Suprapubic skin (tissue), 4 donors: ENCODE measurements at places on chromosomes 3 and 15.

DNA sequence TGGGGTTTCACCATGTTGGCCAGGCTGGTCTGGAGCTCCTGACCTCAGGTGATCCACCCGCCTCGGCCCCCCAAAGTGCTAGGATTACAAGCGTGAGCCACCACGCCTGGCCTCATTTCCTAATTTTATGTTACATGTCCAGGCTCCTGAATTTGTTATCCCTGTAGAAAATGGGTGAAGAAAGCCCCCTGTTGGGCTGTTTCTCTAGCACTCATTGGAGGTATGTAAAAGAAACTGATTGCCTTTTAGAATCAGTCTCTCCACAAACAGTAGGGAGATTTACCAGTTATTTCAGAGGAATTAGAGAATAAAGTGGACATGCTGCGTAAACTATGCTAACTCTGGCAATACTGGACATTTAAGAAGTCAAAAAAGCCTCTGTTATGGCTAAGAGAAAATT lies 364.1 kb upstream of the TBL1XR1 start:
- no peak for DNase-seq

DNA sequence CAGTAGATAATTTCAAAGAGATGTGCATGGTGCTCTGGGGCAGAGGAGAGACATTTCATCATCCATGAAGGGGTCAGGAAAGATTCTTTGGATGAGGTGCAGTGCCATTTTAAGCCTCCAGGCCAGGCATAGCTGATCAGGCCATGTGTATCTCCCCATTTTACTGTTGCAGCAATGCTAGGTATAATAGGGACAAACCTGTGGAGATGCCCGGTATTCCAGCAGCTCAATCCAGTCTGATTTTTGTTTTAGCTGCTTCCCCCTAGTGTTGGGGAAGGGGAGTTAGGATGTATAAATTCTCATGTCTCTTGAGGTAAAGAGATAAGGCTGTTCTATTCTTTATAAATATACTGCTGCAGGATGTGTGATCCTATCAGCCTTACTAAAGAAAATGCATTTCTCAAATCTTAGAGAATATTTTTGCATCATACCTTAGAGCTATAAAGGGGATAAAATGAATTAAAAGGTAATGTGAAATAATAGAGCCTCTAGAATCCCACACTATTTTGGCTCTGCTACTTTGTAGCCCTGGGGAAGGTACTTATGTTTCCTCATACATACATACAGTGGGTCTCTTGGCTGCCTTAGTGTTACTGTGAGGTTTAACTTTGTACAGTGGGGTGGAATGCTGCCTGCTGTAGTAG lies 5.2 kb downstream of the CDV3 start:
- no peak for DNase-seq

GRCh38 chr15:44792715-44793114 lies 56.4 kb downstream of the TRIM69 start:
- no peak for DNase-seq

GRCh38 chr3:16793321-16793720 lies 91.4 kb upstream of the PLCL2 start:
- no peak for DNase-seq

DNA sequence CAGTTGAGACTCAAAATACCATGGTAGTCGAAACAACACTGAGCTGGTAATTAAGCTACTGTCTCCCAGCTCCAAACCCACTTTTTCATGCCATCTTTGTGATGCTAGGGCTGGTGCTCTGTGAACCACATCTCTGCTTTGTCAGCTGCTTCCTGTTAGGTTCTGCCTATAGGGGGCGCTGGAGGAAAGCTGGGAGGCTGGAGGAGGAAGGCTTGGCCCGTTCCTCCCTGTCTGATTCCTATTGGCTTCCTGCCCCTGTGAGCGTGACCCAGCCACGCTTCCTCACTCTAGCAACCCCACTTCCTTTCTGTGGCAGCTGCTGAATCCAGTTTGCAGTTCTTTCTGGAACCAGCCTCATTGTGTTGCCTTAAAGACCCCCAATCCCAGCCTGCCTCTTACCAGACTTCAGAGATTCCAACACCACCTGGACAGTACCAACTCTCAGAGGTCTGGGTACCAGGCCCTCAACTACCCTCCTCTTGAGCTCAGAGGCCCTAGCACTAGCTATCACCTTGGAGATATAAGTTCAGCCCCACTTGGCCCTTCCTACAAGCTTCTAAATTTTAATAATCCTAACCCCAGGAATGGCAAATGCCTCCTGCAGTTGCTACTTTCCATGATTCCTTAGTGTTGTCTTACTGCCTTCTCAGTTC lies 120.9 kb downstream of the ERC2 start:
- DNase-seq, result no peak

- DNase-seq, result no peak
Measured at GRCh38 chr3:126928921-126929474, 53.9 kb upstream of the PLXNA1 start.

GRCh38 chr3:49058011-49058410 lies 28.8 kb upstream of the IMPDH2 start:
- no peak for DNase-seq

DNA sequence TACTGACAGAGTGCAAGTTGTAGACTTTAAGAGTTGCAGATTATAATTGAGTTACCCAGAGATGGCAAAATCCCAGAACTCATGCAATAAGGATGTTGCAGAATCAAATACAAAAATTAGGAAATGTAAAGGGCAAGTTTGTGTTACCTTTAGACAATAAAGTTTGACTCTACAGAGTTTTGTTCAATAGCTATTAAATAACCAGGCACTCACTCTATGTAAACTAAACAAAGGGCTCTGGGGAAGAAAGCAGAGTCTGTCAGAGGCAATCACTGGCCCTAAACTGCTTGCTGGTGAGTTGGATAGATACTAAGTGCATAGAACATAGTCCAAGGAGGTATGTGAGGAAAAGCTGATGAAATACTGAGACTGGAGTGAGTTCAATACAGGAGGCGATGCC lies 40.0 kb upstream of the PLCL2 start:
- no peak for DNase-seq

GRCh38 chr15:39625451-39625850 lies 44.6 kb downstream of the THBS1 start:
- no peak for DNase-seq

DNA sequence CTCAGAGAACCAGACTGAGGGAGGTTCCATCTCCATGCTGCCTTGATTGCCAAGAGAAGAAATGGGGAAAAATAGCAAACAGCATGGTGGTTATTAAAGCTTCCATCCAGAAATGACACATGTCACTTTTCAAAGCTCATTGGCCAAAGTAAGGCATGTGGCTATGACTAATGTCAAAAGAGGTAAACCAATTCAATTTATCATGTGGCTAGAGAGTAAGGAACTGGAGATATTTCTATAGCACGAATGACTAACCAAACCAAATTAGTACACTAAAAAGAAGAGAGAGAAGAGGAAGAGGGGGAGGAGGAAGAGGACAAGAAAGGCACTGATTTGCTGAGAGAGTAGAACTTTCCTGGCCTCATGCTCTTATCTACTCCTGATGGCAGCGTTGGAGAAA lies 115.2 kb upstream of the SLC6A11 start:
- no peak for DNase-seq

- no peak for DNase-seq
Measured at GRCh38 chr3:53287131-53287629, 31.4 kb upstream of the TKT start.

DNA sequence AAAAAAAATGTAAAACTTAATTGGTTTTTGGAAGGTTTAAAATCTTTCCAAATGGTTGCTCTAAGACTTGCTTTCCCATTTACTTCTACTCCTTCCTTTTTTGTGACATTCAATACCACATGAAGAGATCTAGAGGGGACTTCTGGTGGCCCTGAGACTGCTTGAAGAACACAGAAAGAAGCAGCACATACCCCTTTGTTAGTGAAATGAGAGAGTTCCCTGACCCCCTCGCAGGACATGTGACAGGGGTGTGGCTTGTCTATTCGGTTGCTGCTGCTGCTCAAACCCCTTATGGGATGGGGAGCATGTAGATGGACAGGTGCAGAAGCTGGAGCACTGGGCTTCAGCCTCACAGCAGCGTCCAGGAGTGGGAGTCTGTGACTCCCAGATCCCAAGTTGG lies 71.0 kb downstream of the ZMAT3 start:
- DNase-seq, result no peak

DNA sequence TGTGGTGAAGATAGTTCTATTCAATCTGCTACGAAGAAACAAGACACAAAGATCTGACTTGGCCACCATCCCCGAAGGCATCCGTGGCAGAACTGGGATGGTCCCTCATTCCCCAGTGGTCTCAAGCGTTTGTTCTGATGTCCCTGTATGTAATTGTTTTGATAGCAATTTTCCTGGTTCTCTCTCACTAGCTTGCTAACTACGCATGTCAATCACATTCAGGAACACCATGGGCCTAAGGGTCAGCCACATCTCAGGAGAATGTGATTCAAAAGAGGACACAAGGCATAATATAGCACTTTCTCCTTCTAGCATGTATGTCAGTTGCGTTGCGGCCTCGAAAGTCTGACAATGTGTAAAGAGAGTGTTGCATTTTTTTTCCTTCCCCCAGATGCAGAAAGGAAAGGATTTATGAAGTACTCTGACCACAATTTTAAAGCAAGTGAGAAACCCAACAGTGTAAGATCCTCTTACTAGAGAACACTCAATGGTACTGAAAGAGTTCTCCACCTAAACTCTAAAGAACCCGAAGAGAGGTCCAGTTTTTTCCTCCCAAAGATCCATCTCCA lies 32.0 kb upstream of the TCF12 start:
- no peak for DNase-seq

DNA sequence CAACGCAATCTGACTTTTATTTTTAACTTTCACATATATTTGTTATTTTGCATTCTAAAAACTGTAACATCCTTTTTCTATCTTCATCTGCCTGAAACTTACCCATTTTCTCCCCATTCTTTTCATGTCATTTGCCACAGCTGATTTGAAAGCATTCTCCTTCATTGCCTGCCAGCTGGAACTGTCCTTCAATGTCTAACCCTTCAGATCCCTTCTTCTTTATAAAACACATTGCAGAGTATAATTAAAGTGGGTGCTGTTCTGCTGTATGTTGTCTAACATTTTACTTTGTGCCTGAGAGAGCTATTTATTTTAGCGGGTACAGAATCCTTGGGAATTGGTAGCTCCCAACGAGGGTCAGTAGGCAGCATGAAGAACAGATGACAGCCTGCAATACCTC lies 827.4 kb downstream of the IGSF11 start:
- DNase-seq, result no peak

- no peak for DNase-seq
Measured at GRCh38 chr3:37852097-37852496, 9.6 kb upstream of the CTDSPL start.

DNA sequence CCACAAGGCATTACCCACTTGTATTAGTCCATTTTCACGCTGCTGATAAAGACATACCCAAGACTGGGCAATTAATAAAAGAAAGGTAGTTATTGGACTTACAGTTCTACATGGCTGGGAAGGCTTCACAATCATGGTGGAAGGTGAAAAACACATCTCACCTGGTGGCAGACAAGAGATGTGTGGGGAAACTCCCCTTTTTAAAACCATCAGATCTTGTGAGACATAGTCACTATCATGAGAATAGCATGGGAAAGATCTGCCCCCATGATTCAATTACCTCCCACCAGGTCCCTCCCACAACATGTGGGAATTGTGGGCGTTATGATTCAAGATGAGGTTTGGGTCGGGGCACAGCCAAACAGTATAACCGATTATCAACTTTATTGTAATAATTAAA lies 17.0 kb upstream of the CMC1 start:
- DNase-seq, result no peak

DNA sequence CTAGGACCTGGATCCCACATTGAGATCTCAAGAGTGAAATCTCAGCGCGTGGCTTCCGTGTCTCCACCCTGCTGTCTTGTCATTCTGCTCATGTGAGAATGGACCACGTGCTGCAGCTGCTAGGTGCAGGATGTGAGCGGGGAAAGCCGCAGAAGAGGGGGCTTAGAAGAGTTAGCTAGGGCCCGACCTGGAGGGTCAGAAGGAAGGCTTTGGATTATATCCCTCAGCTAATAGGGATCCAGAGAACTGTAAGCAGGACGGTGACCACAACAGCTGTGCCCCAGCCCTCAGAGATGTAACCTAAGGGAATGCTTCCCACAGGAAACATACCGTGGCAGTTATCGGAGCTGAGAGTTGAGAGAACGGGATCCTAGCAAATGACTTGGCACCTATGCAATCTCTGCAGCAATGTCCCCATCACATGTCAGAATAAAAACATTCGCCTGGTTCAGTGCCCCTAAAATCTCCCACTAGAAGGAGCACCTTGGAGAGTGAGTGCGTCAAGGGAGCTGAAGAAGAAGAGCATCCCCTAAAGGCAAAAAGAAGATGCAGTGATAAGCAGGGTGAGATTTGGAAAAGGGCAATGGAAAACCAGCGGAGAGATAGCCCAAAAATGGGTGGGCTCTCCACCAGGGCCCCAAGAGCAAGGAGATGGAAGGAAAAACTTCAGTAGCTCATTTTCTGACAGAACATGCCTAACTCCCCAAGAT lies 76.9 kb upstream of the ST8SIA2 start:
- no peak for DNase-seq

DNA sequence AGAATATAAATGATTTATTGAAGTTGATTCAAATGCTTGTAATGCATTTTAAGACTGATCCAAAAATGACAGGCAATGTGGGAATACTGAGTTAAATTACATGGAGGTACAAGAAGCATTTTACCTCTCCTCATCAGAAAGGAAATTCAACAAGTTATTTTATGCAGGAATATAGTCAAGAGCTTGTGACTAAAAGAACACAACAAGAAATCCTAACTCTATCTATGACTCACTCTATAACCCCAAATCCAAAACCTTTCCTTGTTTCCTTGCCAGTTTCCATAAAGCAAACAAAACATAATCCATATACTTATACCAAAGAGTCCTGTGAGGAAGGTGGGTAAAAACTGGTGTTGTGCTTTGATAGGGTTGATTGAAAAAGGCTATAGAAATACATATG lies 30.8 kb downstream of the SIN3A start:
- no peak for DNase-seq

DNA sequence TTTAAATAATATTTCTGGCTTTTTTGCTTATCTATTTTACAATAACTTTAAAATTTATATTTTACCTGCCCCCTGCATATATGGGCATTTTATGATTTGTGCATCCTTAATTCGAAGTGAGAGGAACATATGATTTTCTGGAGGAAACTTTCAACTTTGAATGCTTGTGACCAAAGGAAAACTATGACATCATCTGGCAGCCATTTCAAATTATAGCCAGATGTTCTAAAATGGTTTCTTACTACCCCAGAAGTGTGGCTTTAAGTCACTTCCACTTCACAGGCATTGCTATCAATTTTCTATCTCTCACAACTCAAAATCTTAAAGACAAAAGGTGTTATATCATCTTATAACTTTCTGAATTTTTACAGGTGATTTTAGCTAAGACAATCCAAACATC lies 508.8 kb downstream of the RBMS3 start:
- DNase-seq, result no peak

GRCh38 chr3:111080413-111080812 lies 8.8 kb downstream of the NECTIN3 start:
- no peak for DNase-seq

GRCh38 chr15:31500766-31501449 lies 174.3 kb downstream of the KLF13 start:
- DNase-seq, result no peak

GRCh38 chr15:73630921-73631362 lies 2.2 kb downstream of the NPTN start:
- DNase-seq, result no peak

GRCh38 chr15:81054236-81054635 lies 53.5 kb downstream of the TLNRD1 start:
- DNase-seq, result no peak

- DNase-seq, result peak; percentile 7
Measured at GRCh38 chr3:38367779-38368178, 21.2 kb downstream of the XYLB start.
